ENCODE measurements at places on chromosomes 1 and 21.
A peak's percentile ranks its signal among the peaks of the same experiment; 100 is the strongest.

- DNase-seq: no peak
These were observed 24.0 kb upstream of the PADI6 start for GRCh38 chr1:17347769-17348592.

DNA sequence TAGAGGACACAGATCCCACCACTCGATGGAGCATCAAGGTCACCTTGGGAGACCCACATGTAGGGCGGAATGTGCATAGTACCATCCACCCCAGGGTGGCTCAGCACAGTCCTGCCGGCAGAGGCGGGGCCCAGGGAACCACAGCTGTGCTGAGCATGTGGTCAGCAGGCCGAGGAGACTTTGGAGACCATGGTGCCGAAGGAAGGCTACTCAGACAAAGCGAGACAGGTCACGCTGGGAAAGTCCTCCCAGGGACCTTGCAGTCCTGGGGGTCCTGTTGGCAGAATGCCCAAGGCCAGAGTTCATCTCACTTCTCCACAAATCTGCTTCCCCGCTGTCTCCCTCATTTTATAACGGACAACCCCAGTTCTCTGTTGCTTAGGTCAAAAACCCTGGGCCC, 22.5 kb downstream of the WNT3A start:
- DNase-seq: no peak

DNA sequence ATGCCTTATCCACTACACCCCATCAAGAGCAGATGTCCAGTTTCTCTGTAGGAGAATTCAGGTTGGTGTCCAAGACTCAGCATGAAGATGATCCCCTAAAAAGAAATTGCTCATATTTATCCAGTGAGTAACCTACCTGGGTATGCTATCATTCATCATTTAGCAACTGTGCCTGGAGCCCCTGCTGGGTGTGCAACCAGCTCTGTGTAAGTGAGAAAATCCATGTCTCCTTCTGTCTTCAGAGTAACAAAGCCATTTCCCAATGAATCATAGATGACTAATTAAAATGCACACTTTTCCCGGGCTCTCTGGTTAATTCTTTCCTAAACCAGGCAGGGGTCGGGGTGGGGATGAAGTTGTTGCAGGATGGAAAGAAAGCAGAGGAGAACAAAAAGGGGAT, 35.8 kb downstream of the OLFML3 start:
- DNase-seq: no peak

- peak; percentile 8 for DNase-seq
These were observed 65.1 kb downstream of the DISC1 start for GRCh38 chr1:231691618-231692259.

GRCh38 chr1:9410737-9411297, 118.1 kb downstream of the SPSB1 start:
- no peak for DNase-seq

DNA sequence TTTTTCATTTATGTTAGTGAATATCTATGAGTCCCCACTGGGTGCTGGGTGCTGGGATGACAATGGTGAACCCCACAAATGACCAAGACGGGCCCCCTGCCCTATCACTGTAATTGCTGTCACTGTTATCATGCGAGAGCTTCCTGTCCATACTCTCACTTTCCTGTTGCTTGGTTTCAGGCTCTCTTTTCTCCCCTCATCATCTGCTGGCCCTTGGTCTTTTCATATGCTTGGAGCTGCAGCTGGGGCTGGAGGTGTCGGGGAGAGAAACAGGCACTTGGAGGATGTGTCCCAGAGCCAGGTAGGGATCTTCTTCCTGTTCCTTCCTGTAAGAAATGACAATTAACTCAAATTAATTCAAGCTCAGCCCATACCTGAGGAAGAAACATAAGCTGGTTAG, 348.0 kb downstream of the PTPRU start:
- no peak for DNase-seq

All from NCI-H526 (cell line).